Stimulated activated naive CD4-positive, alpha-beta T cell treated with Interleukin-2 at 50 U/mL for 16 hours (primary cell): ENCODE measurements at places on chromosomes 13 and 19.
A peak's percentile ranks its signal among the peaks of the same experiment; 100 is the strongest.

DNA sequence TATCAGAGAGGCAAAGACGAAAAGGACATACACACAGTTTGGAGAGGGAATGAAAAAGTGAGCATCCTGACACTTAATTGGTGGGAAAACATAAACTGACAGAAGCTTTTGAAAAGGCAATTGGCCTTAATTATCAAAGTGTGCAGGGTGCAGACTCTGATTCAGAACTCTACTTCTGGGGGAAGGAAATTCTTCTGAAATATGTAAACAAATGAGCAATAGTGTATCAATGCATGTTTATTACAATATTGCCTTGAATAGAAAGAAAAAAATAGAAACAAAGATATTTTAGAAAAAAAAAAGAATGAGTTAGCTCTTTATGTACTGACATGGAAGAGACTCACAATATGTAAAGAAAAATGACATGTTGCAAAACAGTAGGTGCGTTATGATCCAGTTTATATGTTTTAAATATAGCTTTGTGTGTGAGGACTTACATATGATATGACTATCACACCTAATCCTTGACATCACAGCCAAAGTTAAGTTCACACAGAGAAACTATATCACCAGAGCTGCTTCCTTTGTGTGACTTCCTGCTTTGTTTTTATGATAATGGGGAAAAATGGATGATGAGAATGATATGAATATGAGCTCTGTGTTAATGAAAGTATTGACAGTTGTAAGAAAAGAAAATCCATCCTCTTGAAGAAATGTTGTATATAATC is 182.4 kb downstream of the KCTD12 start:
- DNase-seq = no peak

- no peak for DNase-seq
These were observed 67.5 kb downstream of the LRCH1 start for GRCh38 chr13:46620471-46620870.

- DNase-seq = no peak
These were observed 525.1 kb upstream of the NBEA start for GRCh38 chr13:34416971-34417380.

- DNase-seq = no peak
These were observed 114.9 kb upstream of the EDNRB start for GRCh38 chr13:78033509-78033908.

DNA sequence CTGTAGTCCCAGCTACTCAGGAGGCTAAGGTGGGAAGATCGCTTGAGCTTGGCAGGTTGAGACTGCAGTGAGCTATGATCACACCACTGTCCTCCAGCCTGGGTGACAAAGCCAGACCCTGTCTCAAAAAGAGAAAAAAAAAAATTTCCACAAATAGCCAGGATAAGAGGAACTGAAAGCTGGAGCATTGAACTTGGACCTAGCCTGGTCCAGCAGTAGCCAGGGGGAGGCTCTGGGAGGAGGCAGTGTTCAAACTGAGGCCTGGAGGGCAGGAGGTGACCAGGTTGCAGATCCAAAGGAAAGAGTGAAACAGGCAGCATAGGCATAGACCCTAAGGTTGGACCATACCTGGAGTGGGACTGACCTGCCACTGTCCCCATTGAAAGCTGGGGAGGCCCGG is 26.9 kb upstream of the PIK3R2 start:
- DNase-seq = no peak

- no peak for DNase-seq
These were observed 29.5 kb downstream of the LTBP4 start for GRCh38 chr19:40630571-40631160.

DNA sequence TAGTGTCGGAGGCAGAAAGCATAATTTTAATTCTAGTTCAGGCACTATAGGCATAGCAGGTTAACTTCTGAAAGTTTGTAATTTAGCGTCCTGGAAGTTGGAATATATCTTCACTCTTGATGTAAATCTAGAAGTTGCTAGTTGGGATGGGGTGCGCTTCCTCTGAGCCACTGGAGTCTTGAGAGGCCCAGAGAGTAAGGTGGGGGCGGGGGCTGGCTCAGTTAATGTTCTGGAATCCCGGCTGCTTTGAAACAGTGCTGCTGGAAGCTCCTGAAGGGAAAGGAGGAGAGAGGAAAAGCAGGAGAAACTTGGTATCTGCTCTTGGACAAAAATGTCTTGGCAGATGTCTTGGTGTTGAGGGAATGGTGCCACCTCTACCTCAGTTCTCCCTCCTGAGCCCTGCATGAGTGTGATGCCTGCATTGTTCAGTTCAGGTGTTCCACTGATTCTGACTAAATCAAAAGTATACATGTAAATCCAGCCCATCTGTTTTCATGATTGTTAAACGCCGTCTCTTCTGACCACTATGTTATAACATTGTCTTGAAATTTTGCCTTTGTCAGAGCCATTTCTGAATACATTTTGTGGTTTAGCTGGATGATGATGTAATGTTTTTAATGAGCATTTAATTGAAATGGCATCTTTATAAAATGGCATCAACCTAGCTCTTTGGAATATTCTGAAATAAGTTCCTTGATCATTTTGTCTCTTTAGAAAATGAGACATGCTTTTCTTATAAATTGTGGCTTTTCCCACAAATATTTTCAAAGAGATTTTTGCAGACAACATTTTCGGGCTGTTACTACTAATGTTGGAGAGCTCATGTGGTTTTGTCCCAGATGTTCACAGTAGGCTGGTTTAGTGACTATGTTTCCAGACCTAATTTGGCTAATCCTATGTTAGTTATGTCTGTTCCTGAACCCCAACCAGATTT is 202.7 kb downstream of the SHISA2 start:
- no peak for DNase-seq

GRCh38 chr13:73872397-73872796 is 261.8 kb downstream of the KLF12 start:
- DNase-seq = no peak

DNA sequence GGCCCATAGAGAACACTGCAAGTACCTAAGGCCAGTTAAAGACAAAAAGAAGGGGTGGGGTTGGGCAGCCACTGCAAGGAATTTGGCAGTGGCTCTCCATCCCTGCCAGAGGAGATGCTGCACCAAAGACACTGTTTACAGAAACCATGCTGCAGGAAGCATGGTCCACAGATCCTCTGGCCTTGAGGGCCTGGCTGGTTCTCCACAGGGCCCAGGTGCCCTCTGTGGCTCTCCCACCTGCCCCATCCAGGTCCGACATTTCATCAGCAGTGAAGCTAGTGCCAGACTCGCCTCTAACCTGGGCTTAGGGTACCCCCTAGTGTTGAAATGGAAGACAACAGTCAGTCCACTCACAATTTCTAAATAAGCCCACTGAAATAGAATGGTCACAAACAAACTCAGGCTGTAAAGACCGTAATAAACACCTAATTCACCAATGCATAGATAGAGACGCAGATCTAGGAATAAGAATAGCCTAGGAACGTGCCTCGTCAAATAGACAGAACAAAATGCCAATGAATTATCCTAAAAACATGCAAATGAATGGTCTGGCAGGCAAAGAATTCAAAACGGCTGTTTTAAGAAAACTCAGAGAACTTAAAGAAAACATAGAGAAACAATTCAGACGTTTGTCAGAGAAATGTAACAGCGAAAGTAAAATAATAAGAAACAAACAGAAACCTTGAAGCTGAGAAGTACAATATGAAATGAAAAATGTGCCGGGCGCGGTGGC is 23.3 kb downstream of the LYPD4 start:
- peak; percentile 6 for DNase-seq
